ENCODE measurements at places on chromosomes 1 and 21.

DNA sequence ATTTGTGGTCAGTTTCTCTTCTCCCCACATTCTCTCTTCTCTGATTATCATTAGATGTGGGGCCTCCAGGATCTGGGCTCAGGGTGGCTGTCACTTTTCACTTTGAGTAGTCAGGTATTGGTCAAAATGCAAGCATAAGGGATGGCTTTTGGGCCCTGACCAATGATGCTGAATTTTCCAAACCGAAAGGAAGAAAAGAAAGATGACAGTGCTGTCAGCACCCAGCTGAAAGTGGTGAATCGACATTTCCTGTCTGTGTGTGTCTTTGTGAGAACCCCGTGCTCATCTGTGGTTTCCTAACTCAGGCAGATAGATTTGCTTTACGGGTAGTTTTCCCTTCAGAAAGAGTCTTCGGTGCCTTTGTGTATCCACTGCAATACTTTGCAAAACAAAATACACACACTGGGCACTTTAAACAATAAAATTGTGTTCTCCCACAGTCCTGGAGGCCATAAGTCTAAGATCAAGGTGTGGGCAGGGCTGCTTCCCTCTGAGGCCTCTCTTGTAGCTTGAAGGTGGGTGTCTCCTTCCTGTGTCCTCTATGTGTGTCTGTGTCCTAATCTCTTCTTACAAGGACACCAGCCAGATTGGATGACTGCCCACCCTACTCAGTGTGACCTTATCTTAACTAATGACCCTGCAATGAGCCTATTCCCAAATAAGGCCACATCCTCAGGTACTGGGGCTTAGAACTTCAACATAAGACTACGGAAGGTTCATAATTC is 274.8 kb upstream of the AJAP1 start:
- no peak for DNase-seq

- DNase-seq: no peak
Measured at GRCh38 chr1:60847855-60848582, 234.3 kb upstream of the NFIA start.

DNA sequence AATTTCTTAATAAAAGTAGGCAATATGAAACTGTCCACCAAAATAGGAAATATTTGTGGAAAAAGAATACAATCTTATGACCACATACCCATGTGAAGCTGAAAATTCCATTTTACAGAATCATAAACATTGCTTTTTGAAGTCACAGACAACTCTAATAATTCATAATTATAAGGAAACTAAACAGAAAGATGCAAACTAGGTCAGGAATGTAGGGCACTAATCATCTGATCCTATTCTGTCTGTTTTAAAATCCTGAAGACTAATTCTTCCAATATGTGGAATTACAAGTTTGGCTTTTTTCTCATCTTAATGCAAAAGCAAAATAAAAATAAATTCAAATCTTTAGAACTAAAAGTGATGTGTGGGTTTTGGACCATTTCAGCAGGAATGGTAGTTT is 528.6 kb downstream of the LTN1 start:
- DNase-seq: no peak

- peak; percentile 23 for DNase-seq
Measured at GRCh38 chr1:6596351-6596750, 6.3 kb downstream of the KLHL21 start.

- DNase-seq: no peak
Measured at GRCh38 chr1:150065184-150065871, 2.2 kb upstream of the VPS45 start.

- DNase-seq: peak; percentile 78
Measured at GRCh38 chr1:15027515-15027986, 126.0 kb upstream of the TMEM51 start.

DNA sequence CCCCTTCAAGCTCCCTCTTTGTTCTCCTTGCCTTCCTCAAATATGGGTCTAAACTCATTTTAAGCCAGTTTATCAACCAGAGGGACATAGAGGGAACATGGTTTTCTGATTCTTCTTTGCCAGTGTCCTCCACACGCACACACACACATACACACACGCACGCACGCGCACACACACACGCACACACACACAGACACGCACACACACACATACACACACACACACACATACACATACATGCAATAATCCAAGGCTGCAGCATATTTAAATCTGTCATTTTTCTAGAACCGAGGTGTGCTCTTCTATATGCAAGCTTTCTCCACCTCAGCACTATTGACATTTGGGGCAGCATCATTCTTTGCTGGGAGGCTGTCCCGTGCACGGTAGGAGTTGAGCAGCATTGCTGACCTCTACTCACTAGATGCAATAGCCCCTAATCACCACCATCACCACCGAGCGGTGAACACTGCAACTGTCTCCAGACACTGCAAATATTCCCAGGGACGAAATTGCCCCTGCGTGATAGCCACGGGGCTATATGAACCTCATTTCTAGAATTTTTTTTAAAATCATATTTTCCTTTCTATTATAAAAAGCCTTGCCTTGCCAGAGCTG is 8.0 kb downstream of the TNFRSF9 start:
- DNase-seq: no peak

DNA sequence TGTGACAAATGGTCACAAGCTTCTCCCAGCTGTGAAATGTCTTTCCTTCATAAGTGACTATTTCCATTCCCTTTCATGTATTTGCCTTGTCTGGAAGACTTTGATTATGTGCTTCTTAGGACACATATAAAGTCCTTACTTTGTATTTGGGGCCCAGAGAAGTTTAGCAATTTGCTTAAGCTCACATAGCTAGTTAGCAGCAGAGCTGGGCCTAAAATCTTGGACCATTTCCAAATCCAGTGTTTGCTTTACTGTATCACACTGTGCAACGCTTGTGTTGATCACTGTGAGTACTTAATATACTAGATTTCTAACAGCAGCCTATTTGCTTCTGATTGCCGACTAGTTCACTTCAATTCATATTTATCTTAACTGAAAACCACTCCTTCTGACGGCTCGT is 2.2 kb upstream of the KCNA3 start:
- no peak for DNase-seq

GRCh38 chr1:229370601-229371021 is 27.8 kb upstream of the CCSAP start:
- peak; percentile 76 for DNase-seq

DNA sequence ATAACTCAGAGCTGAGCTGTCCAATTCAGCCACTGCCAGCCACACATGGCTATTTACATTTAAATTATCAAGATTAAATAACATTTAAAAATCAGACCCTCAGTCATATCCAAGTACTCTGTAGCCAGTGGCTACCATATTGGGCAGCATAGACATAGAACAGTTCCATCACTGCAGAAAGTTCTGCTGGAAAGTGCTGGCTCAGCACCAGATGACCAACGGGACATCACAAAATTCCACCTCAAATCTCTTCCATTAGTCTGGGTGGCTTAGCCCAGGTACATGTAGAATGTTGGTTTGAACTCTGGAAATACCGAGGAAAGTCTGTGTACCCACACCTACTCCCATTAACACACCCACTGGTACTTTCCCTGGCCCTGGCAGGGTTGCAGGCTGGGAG is 129.3 kb downstream of the ZSCAN20 start:
- no peak for DNase-seq

DNA sequence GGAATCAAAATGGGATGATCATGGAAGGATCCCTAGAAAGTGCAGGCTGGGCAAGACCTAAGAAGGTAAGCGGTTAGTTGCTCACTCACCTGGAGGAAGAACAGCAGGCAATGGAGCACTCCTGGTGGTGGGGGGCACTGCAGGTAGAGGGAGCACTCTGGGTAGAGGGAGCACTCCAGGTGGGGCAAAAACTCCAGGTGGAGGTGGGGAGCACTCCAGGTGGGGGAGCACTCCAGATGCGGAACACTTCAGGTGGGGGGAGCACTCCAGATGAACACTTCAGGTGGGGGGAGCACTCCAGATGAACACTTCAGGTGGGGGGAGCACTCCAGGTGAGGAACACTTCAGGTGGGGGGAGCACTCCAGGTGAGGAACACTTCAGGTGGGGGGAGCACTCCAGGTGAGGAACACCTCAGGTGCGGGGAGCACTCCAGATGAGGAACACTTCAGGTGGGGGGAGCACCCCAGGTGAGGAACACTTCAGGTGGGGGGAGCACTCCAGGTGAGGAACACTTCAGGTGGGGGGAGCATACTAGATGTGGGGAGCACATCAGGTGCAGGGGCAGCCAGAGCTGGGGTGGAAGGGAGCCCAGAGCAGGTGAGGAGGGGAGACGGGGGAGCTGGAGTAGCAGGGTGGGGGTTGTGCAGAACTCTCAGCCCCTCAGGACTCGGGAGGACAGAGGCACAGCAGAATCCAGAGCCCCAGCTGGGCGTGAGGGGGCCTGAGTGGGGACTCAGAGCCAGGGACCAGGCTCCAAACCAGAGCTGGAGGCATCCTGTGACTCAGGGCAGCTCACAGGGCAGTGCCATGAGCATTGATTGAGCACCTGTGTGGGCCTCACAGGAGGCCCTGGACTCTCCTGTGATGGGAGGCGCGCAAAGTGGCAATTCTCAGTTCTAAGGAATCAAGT is 37.7 kb upstream of the COL6A1 start:
- DNase-seq: no peak

- DNase-seq: no peak
Measured at GRCh38 chr1:32028746-32029145, 15.1 kb downstream of the KHDRBS1 start.

DNA sequence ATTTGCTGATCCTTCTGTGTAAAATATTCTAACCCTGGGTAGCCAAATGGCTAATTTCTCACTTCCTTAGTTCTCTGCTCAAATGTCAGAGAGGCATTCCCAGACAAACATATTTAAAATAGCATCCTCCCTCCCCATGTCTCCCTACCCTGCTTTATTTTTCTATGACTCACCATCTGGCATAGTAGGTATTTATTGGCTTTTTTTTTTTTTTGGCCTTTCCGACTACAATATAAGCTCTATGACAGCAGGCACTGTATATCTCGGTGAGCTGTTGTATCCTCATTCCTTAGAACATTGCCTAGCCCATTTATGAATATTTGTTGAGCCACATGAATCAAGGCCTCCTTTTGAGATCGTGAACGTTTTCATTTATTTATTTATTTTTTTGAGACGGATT is 1.5 kb upstream of the NEK7 start:
- DNase-seq: no peak

- DNase-seq: no peak
Measured at GRCh38 chr1:177487481-177487880, 316.7 kb downstream of the BRINP2 start.

DNA sequence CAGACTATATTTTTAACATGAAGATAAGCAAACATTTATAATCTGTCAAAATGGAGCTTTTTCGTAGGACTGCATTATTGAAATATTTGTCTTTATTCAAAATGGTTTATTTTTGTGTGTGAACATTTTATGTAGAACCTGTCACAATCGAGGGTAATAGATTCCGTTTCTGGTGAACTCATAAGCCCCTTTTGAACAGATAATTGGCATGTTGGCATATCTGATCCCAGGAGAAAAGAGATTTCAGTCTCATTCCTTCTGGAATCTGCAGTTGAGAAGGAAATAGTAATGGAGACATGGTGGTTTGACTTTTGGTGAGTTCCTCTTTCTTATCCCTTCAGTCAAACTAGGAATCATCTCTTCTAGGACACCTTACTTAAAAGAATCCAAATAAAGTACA is 427.9 kb upstream of the B3GALT2 start:
- no peak for DNase-seq

DNA sequence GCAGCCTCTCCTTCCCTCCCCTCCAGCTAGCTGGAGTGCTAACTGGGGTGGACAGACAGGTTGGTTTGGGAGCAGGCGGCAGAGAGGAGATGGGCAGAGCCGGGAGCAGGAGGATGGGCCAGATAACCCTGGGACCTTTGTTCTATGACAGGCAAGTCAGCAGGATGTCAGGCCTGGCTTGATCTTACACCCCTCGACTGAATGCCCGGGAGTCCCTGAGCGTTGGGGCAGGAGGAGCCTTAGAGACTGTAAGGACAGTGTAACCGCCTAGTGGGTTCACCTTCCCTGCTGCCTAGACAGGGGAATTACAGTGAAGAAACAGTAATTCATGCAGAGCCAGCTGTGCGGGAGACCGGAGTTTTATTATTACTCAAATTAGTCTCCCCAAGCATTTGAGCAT is 60.2 kb downstream of the MDM4 start:
- no peak for DNase-seq

All from femur (tissue), 1 donor.